ENCODE measurements at places on chromosomes 6 and 20.

- DNase-seq: no peak
These were observed 2.9 kb downstream of the TAF4 start for GRCh38 chr20:62062661-62063314.

- no peak for DNase-seq
These were observed 58.0 kb upstream of the FRMD1 start for GRCh38 chr6:168137024-168137423.

DNA sequence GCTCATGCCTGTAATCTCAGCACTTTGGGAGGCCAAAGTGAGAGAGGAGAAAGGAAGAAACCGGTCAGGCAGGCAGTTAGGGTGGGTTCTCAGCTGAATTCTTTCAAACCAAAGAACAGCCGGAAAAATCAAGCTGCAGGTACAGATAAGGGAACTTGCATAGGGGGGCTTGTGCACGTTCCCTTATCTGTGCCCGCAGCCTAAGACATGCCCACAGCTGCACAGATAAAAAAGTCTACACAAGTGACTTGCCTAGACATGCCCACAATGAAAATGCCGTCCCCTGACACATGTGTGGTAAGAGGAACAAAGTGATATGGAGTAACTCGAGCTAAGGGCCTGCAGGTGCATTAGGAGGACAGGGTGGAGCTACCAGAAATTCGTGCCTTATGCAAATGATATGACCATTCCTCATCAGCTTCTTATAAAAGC is 175.8 kb upstream of the SALL4 start:
- DNase-seq: no peak

DNA sequence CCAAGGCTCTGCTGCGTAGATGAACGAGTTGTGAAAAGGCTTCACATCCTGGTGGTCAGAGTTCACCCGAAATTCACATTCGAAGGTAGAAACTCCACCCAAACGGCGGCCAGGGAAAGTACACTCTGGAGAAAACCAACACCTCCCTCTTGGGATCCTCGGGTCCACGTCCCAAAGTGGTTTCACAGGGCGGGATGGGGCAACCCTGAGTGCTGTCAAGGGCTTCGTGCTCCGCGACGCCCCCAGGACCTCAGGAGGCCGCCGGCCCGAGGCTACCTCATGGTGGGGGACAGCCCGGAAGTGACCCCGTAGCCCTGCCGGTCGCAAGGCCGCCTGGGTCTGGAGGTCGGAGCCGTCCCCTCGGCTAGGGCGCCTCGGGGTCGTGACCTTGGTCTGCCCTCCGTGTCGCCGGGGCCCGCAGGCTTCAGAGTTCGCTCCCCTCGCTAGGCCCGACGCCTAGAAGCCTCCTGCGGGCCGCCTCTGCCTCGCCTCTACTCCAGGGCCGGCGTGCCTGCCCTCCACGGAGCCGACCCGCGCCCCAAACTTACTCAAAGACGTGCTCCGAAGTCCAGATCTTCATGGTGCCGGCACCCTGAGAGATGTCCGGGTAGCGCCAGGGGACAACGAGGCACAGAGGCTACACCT is at the start of gene PRELID3B:
PRELID3B (minus strand) TSS at position 636 of the 645 bp plus-strand sequence; CDS start at position 580, 56 bp downstream.
- DNase-seq: peak; percentile 21

GRCh38 chr6:126380072-126380583 is 40.2 kb downstream of the CENPW start:
- DNase-seq: no peak

DNA sequence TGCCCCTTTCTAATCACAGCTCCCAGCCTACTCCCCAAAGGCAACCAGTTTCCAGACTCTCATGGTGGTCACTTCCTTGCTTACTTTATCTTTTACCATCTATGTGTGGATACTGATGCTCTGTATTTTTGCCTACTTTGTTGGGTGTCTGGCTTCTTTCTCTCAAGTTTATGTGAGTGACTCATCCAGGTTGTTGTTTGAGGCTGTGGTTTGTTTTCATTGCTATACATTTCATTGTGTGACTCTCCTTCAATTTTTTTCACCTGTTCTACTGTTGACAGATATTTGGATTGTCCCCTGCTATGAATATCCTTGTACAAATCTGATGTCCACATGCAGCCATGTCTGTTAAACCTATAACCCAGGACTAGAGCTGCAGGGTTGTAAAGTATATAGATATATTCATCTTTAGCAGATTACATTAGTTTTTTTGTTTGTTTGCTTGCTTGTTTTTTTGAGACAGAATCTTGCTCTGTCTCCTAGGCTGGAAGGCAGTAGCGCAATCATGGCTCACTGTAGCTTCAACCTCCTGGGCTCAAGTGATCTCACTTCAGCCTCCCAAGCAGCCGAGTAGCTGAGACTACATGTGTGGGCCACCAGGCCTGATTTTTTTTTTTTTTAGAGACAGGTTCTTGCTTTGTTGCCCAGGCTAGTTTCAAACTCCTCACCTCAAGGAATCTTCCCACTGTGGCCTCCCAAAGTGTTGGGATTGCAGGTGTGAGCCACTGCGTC is 72.9 kb upstream of the EEF1E1 start:
- DNase-seq: no peak

DNA sequence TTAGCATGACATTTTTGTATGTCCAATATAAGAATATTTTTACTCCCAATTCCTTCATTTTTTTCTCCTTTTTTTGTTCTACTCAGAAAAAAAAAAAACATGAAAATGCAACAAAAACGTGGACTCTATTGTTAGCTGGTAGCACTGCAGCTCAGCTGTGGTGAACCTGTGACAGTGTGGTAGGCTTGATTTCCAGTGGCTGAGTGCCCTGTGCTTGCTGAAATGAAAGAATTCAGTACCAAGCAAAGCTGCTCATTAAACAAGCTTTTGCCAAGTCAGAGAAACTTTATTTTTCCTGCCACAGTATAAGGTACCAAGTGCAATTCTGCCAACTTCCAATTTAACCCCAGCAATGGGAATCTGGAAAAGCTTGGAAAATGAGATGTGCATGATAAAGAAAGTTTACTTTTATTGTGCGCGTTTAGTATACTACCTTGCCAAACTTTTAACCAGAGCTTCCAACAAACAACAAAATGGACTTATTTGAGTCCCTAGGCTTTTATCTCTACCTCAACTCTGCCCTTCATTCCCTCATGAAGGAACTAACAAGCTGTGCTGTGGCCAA is 215.2 kb downstream of the SLC35F1 start:
- no peak for DNase-seq

DNA sequence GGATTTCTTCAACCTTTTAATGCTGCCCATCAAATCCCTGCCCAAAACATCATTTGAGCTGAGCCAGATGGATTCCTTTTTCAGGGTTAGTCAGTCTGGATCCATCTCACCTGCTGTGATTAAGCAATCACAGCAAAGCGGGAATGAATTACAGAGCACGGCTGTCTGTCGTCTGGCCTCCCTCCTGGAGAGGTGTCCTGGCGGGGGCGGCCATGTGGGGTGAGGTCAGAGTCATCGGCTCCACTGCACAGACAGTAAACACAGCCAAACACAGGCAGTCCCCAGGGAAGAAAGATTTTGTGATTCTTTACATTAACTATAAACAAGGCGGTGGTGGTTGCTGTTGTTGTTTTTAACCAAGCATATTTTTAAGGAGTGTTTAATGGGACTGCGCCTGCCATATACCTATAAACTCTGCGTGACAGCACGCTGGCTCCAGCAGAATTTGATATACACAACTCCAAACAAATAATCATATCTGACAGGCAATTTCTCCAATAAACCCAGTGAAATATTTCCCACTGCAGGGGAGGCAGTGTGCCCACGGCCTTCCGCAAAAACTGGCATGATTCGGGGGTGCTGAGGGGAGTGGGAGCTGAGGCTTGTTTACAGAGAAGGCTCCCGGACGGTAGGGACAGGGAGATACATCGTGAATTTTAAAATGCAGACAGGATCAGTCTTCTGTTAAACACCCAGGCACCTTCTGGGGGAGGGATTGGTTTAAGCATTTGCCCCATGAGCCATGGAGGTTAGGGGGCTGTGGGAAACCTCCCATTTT is 232.0 kb upstream of the PMEPA1 start:
- DNase-seq: no peak

GRCh38 chr6:112695001-112695400 is 347.9 kb downstream of the RFPL4B start:
- DNase-seq: no peak

DNA sequence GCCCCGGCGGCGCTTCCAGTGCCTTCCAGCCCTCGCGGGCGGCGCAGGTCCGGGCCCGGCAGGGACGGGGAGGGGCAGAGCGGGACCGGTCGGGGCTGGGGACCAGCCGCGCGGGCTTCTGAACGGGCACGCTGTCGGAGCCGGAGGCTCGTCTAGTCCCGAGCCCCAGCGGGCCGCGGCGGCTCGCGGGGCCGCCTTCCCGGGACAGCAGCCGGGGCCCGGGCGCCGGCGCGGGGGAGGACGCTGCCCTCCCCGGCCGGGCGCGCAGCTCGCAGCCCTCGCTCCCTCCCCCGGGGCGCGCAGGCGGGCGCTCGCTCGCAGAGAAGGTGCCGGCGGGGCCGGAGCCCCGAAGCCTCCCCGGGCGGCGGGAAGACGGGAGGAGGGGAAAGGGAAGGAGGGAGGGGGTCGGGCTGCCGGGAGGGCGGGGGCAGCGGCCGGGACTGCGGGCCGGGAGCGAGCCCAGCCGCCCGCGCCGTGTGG is 696 bp upstream of the SIRPA start:
- no peak for DNase-seq

DNA sequence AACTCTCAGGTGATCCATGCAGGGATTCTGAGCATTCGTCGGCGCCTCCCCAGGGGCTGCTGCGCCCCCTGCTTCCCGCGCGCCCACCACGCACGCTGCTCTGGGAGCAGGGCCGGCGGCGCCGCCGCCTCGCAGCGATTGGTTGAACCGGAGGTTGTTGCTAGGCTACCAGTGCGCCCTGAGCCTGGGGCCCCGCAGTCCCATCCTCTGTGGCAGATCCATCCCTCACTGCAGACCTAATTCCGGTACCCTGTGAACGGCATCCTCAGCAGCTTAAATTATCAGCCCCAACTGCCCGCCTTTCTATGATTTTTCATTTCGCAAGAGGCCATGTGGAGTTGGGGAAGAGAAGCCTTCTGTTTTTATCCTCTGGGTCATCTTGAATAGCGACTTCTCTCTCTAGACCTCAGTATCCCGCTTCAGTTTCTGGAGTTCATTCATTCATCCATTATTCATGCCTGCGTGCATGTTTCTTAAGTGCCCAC is 15.4 kb downstream of the PNPLA1 start:
- DNase-seq: no peak

GRCh38 chr6:111995404-111995803 is 58.5 kb upstream of the CCN6 start:
- no peak for DNase-seq

- no peak for DNase-seq
These were observed 12.6 kb upstream of the MUC21 start for GRCh38 chr6:30970946-30971345.
